ENCODE measurements at places on chromosomes 16 and 17. TPM values are rescaled to one million over a fixed set of nuclear protein-coding genes. Genes with fewer than 3 reads are reported as not detected.

Gene HEATR9
- total RNA-seq, result not detected

Gene LDHD
- total RNA-seq, result 50.4 TPM

Gene LITAFD
- not detected for total RNA-seq

Gene SGCA
- 385 TPM for total RNA-seq

Gene CCL23
- total RNA-seq, result not detected

Gene RUSF1
- total RNA-seq, result 7.8 TPM

Gene MPP2
- total RNA-seq, result not detected

Gene GLIS2
- 0.95 TPM for total RNA-seq

Gene RNF43
- total RNA-seq, result not detected

Gene SMTNL2
- total RNA-seq, result 110 TPM

Gene MYH10
- 3.6 TPM for total RNA-seq

Gene KIF2B
- total RNA-seq, result not detected

Gene JMJD8
- total RNA-seq, result 56.9 TPM

Gene ORAI3
- 10.3 TPM for total RNA-seq

Gene KRTAP2-2
- total RNA-seq, result not detected

Gene CCT6B
- total RNA-seq, result 5.4 TPM

Gene CETP
- total RNA-seq, result not detected

Gene TMEM98
- total RNA-seq, result 7.5 TPM

Gene OMG
- total RNA-seq, result not detected

Gene PIK3R6
- 0.16 TPM for total RNA-seq

Gene TBC1D3L
- total RNA-seq, result 3.6 TPM

Gene KRTAP9-2
- total RNA-seq, result not detected

Gene NXN
- total RNA-seq, result 86.4 TPM

Gene SLC38A8
- not detected for total RNA-seq

Gene NKIRAS2
- total RNA-seq, result 64.5 TPM

Gene SLC5A10
- not detected for total RNA-seq

Gene MYH8
- total RNA-seq, result 1.1 TPM

Gene PLCD3
- total RNA-seq, result 96.9 TPM

Gene FBXW10
- 0.56 TPM for total RNA-seq

Gene DNAH2
- total RNA-seq, result not detected

Gene MYLK3
- 4.9 TPM for total RNA-seq

Gene ENKD1
- 10.4 TPM for total RNA-seq

Gene ARSG
- total RNA-seq, result 3.3 TPM

Gene C1QL1
- not detected for total RNA-seq

Gene PIRT
- total RNA-seq, result not detected

Gene CHD9NB
- total RNA-seq, result not detected

Gene CES4A
- total RNA-seq, result 12.0 TPM

Gene KRTAP1-3
- total RNA-seq, result not detected

Gene HBA1
- total RNA-seq, result 12.3 TPM

Gene CCDC182
- not detected for total RNA-seq

Gene SEPHS2
- total RNA-seq, result 23.7 TPM

Gene ARHGAP44
- total RNA-seq, result 1.4 TPM

Gene DRC7
- total RNA-seq, result not detected

Gene KIF18B
- total RNA-seq, result not detected

Gene TBC1D3I
- total RNA-seq, result not detected

Gene P2RX1
- 0.25 TPM for total RNA-seq

Gene FBXO39
- not detected for total RNA-seq

Gene HSPB9
- total RNA-seq, result not detected

Measured in gastrocnemius medialis (tissue), 4 donors.